ENCODE measurements at places on chromosomes 12 and 14.

- peak; percentile 44 for DNase-seq
These were observed 6.2 kb upstream of the OAS1 start for GRCh38 chr12:112900298-112901145.

DNA sequence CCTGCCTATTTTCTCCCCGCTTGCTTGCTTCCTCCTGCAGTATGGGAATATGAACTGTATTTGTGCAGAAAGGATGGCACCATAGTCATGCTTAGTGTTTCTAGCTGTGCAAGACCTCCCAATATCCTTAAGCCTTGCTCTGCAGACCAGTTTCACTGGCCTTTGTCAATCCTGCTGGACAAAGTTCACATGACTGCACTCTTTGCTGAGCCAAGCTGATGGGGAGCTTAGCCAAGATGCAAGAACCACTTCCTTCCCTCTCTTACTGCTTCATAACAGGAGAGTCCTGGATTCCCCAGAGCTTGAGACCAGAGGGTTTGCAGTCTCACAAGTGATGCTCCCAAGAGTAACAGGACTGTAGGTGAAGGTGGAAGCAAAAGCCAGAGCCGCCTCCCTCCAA lies 3.8 kb downstream of the ASIC1 start:
- no peak for DNase-seq

GRCh38 chr14:66503532-66503931 lies 4.4 kb upstream of the GPHN start:
- no peak for DNase-seq

- no peak for DNase-seq
These were observed 159.5 kb downstream of the BRMS1L start for GRCh38 chr14:35985474-35986218.

GRCh38 chr12:87661786-87662377 lies 367.3 kb downstream of the C12orf50 start:
- DNase-seq, result no peak

GRCh38 chr12:3896356-3896755 lies 23.2 kb upstream of the PARP11 start:
- no peak for DNase-seq

DNA sequence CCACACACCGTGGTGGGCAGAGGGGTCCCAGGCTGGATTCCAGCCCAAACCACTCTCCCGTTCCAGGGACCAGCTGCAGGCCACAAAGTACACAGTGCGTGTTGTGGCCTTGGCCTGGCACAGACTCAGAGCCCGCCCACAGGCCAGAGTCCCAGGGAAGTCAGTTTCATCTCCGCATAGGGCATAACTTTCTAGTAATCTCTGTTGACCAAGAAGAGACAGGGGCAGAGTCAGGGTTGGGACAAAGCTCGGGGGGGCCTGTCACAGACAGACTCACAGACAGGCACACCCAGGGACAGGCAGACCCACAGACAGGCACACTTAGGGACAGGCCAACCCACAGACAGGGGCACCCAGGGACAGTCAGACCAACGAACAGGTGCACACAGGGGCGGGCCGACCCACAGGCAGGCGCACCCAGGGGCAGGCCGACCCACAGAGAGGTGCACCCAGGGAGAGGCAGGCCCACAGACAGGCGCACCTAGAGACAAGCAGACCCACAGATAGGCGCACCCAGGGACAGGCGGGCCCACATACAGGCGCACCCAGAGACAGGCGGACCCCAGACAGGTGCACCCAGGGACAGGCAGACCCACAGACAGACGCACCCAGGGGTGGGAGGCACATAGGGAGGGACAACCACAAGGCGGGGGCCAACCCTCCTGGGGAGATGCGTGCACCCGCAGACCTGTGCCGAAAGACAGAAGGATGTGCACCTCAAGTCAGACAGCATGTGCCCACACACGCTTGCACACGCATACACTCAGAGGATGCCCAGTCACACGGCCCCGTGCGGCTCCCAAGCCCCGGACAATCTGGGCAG lies 323.3 kb upstream of the RTL1 start:
- DNase-seq, result no peak

DNA sequence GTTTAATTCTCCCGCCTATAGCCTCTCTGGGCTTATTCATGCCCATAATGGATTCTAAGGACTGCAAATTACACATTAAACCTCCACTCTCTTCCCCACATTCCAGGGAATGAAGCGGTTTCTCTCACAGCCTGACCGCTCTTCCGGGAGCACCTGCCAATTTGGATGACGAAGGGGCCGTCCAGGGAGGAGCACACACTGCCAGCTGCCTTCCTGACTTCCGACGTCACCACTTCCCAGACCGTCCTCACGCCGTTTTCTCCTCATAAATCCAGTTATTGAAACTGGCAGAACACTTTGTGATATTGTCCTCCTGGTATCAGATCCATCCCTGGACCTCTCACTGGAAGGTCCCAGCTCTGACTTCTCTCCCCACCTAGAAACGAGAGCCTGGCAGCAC lies 87.6 kb downstream of the GCH1 start:
- DNase-seq, result no peak

DNA sequence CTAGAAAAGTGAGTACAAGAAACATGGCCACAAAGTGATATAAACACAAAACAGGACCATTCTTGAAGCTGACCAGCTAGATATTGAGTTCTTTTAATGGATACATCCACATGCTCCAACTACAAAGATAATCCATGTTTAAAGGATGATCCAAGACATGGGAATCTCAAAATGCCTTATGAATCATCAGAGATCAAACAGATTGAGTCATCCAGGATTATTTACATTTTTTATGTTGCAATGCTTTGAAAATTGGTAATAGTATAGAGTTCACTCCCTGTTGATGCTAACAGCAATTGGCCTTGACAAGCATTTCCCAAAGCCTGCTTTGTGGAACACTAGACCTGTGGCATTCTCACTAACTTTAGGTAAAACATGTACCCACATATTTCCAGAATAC lies 293.0 kb upstream of the TBX3 start:
- DNase-seq, result no peak

DNA sequence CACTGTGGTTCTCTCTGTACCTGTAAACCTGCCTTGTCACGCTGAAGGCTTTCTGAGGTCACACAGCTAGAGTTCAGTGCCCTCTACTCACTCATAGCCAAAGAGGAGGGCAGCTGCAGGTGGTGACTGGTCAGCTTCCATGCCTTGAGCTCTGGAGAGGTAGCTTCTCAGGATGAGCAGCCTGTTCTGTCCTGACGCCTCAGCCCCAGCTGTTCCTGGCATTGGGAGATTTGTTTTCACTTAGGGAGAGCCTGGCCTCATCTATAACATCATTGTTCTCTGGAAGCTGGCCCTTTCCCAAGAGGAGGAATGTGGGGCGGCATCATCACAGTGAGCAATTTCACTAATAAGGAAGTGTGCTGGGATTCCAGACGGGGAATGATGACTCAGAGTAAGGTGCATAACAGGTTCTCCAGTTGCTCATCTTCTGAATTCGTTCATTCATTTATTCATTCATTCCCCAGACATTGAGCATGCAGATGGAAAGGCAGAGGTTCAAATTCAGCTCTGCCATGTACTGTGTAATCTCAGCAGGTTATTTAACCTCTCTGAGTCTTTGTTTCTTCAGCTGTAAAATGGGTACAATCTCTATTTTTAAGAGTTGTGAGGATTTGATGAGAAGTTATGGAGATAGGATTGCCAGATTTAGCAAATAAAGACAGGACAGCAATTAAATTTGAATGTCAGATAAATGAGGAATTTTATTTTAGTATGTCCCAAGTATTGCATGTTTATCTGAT lies 255.8 kb upstream of the CRY1 start:
- DNase-seq, result no peak

DNA sequence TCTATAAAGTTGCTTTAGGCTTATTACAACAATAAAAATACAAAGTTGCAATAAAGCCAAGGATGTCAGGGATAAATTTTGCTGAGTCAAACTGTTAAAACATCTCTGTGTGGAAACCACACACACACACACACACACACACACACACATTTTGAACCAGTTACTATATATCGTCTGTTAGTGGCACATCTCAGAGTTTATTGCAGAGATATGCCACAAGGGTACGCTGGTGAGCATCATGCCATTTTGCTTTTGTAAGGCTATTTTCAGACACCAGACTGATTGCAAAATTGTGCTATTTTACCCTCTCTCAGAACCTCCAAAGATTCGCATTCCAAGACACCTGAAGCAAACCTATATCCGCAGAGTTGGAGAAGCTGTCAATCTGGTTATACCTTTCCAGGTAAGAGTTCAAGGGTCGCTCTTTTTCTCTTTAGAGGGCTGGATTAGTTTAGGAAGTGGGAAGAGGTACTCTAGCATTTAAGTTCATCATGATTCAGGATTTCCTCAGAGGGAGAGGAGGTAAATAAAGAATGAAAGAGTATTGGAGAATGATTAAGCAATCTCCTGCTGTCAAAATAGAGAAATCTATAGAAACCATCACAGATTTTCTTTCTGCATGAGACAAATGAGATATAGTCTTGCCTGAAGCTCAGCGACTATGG lies 27.3 kb upstream of the CHPT1 start:
- DNase-seq, result peak; percentile 23

GRCh38 chr12:8904665-8905064 lies 9.6 kb upstream of the PHC1 start:
- DNase-seq, result no peak

- DNase-seq, result no peak
These were observed 583.5 kb upstream of the TBX3 start for GRCh38 chr12:115267464-115267863.

- no peak for DNase-seq
These were observed 187.0 kb upstream of the LRFN5 start for GRCh38 chr14:41419709-41420108.

- DNase-seq, result no peak
These were observed at the start of gene PAH for GRCh38 chr12:102917026-102917787. PAH (minus strand) TSS chr12:102917244; CDS start chr12:102917130, 114 bp downstream.

- no peak for DNase-seq
These were observed 114.5 kb downstream of the DUSP6 start for GRCh38 chr12:89237763-89238162.

DNA sequence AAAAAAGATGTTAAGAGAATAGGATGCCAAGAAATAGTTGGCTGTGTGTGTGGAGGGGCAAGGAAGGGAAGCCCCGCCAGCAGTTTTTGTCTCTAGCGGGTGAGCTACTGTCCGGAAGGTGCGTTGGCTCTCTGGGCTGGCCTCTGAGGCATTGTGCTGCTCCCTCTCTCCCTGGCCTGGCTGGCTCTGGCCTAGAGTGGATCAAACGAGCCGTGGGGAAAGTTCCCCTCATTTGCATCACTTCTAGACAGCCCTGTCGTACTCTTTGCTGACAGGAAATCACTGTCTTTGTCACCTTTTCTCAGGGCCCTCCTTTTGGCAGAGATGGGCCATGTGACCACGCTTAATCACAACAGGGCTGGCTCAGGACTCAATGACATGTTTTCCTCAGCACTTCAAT lies 236.1 kb upstream of the NPAS3 start:
- DNase-seq, result peak; percentile 38

GRCh38 chr14:55500708-55501107 lies 60.3 kb upstream of the TBPL2 start:
- DNase-seq, result no peak

GRCh38 chr12:6122201-6122600 lies 2.3 kb downstream of the VWF start:
- no peak for DNase-seq

DNA sequence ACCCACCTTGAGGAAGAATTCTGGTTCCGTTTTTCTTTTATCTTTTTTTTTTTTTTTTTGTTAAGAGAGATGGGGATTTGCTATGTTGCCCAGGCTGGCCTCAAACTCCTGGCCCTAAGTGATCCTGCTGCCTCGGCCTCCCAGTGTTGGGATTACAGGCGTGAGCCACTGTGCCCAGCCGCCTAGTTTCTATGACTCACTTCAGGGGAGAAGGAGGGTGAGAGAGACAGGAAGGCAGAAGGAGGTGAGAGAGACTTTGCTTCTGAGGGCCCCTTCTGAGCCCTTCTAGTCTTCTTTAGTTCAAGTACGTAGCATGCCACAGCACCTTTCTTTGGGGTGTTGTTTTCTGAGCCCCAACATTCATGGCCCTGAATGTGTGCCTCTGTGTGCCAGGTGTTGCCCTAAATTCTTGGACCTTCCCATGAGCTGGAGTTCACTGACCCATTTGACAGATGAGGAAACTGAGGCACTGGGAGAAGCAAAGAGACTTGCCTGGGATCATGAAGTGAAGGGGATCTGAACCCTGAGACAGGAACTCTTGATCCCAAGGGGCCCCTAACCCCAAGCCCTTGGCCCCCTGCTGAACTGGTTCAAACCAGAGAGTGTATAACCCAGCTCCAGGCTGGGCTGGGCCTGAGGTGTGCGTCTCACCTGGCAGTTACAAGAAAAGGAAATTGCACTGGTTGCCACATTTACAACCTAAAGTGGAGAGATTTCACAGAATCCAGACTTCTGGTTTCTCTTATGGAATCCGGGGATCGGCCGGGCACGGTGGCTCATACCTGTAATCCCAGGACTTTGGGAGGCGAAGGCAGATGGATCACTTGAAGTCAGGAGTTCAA lies 20.8 kb downstream of the SH2B3 start:
- no peak for DNase-seq

GRCh38 chr12:6605421-6606330 lies 1.5 kb downstream of the CHD4 start:
- DNase-seq, result no peak

DNA sequence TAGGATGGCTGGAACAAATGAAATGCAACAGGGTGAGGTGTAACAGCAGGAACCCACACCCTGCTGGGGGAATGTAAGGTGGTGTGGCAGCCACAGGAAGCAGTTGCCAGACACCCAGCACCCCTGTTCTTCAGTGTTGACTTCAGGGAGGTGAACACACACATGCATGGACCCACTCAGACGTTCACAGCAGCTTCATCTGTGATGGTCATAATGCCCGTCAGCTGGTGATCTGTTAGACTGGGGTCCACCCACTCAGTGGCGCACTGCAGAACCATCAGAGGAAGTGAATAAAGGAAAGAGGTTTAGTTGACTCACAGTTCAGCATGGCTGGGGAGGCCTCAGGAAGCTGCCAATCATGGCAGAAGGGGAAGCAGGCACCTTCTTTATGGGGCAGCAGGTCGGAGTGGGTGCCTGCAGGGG lies 22.7 kb upstream of the TEX22 start:
- peak; percentile 21 for DNase-seq

GRCh38 chr12:98745578-98746391 lies 100.7 kb downstream of the APAF1 start:
- DNase-seq, result peak; percentile 26

DNA sequence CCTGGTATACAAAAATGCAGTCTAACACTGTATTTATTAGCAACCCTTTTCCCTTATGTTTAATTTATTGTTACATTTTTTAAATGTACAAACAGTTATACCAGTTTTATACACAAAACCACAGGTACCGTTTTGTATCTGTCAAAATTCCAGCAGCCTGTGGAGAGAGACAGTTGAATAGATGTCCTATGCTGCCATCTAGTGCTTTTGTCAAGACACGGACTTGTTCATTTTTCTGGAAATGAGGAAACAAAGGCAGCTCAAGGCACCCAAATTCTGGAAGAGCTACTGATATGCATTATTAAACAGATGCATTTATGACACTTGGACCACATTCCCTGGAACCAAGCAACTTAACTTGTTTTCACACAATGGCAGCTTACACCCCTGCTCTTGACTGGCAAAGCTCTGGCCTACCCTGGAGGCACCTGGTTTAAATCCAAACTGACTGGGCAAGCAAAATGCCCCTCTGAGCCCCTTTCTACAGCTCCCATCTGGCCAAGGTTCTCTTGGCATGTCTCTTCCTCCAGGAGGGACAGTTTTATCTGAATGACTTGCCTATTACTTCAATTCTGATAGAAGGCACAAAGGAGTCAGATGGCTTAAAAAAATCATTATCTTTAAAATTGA lies 286.9 kb upstream of the PRKD1 start:
- DNase-seq, result no peak

- no peak for DNase-seq
These were observed 28.6 kb upstream of the PPM1H start for GRCh38 chr12:62963486-62964041.

- DNase-seq, result peak; percentile 74
These were observed 243.5 kb upstream of the CAND1 start for GRCh38 chr12:67025543-67026114.

Measured in activated naive CD4-positive, alpha-beta T cell treated with anti-CD3 and anti-CD28 coated beads, Interleukin-2, amount 50 U/mL, for 72 hours (primary cell).